ENCODE measurements at places on chromosomes 16 and 17.

- DNase-seq: no peak
These were observed 135.1 kb downstream of the SKAP1 start for GRCh38 chr17:48294806-48295361.

GRCh38 chr17:7864995-7865650 is 7.3 kb downstream of the CYB5D1 start:
- DNase-seq: no peak

- no peak for DNase-seq
These were observed 5.2 kb upstream of the CDC42EP4 start for GRCh38 chr17:73316919-73317505.

DNA sequence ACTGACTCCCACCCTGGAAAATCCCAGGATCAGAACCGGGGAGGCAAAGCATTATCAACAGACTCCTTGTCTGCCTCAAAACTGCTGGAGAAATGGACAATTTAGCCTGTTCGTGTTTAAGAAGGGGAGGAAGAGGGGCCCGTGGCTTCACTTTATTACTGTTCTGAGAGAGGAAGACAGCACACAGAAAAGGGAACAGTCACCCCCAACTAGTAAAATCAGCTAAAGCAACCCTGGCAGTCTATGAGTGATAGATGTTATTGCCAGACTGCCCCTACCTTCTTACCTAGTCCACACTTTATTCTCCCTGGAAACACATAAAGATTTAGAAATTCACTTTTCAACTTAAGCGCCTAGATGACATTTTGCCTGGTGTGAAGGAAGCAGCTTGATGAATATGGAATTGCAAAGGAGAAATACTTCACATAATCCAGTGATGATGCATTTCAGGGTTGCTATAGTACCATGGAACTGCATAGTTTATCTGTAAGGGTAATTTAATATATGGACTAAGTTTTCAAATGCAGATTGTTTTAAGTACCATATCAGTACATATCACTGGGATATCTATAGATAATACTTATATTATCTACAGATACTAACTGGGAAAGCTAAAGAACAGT is 36.9 kb upstream of the TRAP1 start:
- no peak for DNase-seq

Data from right hindlimb (tissue), 1 donor.